ENCODE measurements at places on chromosomes 6 and 20.

DNA sequence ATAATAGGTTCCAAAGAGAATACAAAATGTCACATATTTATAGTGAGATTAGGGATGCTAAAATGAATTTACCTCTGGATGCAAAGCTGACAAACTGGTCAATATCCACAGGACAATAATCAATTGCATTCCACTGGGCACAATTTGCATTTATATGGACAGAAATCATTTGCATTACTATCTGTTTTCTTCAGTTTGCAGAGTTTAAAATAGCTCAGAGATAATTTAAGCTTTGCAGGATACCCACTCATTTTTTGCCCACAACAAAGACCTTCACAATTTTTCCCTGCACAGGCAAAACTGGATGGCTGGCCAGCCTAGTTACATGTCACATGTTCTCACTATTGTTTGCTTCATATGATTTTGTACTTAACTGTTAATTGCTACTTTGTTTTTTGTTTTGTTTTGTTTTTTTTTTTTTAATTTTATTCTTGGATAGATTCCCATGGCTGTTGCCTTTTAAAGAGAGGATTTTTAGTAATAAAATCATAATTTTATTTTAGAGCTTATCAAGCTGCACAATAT, 483.5 kb downstream of the UTRN start:
- DNase-seq, result no peak

DNA sequence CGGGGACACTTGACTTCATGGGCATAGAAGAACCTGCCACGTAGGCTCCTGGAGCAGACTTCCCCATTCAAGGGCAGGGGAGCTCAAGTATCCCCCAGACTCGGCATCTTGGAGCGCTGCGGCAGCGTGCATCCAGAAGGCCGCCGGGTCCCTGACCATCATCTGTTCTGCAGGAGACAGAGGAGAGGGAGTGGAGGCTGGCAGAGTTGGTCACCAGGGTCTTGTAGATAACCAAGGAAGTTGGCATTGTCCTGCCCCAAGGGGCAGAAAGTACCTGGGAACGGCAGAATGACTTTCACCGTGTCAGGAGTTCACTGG, 82.8 kb downstream of the TCP11 start:
- DNase-seq, result no peak

GRCh38 chr6:73796881-73797280, 100.9 kb downstream of the CD109 start:
- DNase-seq, result no peak

DNA sequence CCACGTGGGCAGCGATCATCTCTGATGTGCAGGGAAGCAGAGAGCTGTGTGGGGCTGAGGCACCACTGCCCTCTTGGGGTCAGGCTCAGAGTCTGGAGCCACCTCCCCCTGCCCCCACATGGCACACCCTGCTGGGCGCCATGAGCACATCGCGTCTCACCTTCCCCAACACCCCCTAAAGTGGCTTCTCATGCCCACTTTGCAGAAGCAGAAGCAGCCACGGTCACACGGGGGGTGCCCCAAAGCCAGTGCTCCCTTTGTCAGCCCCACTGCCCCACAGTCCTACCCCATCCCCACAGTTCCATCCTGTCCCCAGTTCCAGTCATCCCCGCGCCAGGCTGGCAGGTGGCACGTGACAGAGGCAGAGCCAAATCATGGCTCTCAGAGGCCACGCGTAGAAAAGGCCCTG, 19.5 kb downstream of the SDCBP2 start:
- no peak for DNase-seq

GRCh38 chr6:90285042-90285481, 11.6 kb downstream of the BACH2 start:
- DNase-seq, result no peak

DNA sequence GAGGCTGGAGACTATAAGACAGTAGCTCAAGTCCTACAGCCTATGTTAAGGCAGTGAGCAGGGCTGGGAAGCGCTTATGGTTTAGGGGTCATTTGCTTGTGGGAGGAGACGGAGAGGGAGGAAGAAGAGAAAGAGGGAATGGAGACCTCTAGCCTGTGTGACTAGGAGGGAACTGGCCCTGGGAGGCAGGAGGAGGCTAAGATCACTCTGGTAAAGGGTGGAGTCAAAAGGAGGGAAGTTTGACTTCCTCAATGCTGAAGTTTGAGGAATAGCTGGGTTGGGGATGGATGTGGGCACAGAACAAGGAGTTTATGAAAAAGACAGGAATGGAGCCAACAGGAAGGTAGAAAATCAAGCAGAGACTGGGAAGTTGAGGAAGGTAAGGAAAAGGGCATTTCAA, 6.4 kb upstream of the BACH2 start:
- no peak for DNase-seq

- DNase-seq, result no peak
Measured at GRCh38 chr20:63536997-63537524, at the start of gene PTK6. TSS of gene PTK6 (minus strand) at chr20:63537376. CDS start at chr20:63537314, 62 bp downstream.

DNA sequence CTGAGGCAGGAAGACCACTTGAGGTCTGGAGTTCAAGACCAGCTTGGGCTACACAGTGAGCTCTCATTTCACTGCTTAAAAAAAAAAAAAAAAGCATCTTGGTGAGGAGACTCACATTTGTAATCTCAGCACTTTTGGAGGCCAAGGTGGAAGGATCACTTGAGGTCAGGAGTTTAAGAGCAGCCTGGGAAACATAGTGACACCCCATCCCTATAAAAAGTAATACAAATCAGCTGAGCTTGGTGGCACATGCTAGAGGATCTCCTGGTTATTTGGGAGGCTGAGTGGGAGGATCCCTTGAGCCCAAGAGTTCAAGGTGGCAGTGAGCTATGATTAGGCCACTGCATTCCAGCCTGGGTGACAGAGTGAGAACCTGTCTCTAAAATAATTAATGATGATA, 29.4 kb upstream of the SYNCRIP start:
- no peak for DNase-seq

DNA sequence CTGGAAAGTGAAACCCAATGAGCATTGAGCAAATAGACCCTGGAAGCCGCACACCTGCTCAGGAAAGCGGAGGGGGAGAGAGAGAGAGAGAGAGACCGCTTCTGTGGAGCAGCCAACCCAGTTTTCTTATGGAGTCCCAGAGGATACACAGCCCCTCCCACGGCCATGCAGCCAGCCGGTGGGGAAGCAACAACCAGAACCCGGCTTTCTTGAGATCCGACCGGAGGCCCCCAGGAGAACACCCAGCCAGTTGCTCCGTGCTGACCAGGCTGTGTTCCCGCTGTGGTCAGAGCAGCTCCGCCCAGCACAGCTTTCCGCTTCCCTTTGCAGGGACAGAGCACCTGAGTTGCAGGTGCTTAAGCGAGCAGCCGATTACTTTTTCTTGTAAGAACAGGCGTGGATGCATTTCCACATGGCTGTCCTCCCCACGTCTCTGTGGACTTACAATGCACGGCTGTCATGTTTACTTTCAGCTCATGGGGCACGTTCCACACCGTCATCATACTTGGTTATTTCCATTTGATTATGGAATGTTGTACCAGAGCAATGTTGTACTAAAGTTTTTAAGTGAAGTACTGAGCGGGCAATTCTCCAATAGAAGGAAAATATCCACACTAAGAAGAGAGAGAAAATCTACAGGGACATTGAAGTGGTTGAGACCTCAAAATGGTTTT, 381.9 kb downstream of the THBS2 start:
- DNase-seq, result no peak

DNA sequence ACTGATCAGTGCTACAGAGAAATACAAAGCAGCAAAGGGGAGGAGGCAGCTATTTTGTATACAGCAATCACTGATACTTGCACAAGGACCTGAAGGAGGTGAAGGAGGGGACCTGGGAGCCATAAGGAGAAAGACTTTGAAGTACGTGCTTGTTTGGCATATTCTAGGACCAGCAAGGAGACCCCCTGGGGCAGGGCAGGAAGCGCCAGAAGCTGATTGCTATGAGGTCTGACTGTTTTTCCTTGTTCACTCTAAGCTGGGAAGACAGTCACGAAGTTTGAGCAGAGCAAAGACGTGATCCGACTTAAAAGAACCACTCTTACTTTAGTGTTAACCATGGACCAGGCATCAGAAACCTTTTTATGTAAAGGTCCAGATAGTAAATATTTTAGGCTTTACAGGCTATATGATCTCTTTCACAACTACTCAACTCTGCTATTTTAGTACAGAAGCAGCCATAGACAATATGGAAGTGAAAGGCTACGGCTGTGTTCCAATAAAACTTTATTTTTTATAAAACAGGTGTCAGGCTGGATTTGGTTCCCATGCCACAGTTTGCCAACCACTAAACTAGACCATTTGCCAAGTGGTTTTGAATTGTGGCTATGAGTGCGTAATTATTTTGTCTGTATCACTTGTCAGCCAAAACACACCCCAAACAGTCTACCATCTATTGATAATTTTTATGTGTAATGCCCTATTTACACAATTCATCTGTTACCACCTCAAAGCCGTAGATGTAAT, 217.9 kb downstream of the PRL start:
- DNase-seq, result no peak

GRCh38 chr20:21246161-21246560, 57.0 kb upstream of the XRN2 start:
- no peak for DNase-seq
